ENCODE measurements at places on chromosomes 16 and 17.

- peak; percentile 90 for DNase-seq
These were observed 60.7 kb downstream of the OR1D5 start for GRCh38 chr17:3002538-3003295.

GRCh38 chr16:5000573-5001001 is 33.1 kb downstream of the NAGPA start:
- peak; percentile 41 for DNase-seq

GRCh38 chr16:55559233-55559632 is 7.3 kb upstream of the CAPNS2 start:
- no peak for DNase-seq

- DNase-seq, result no peak
These were observed 22.9 kb downstream of the CHCT1 start for GRCh38 chr17:60445144-60445543.

GRCh38 chr17:28333083-28333746 is 2.1 kb downstream of the IFT20 start:
- DNase-seq, result no peak

DNA sequence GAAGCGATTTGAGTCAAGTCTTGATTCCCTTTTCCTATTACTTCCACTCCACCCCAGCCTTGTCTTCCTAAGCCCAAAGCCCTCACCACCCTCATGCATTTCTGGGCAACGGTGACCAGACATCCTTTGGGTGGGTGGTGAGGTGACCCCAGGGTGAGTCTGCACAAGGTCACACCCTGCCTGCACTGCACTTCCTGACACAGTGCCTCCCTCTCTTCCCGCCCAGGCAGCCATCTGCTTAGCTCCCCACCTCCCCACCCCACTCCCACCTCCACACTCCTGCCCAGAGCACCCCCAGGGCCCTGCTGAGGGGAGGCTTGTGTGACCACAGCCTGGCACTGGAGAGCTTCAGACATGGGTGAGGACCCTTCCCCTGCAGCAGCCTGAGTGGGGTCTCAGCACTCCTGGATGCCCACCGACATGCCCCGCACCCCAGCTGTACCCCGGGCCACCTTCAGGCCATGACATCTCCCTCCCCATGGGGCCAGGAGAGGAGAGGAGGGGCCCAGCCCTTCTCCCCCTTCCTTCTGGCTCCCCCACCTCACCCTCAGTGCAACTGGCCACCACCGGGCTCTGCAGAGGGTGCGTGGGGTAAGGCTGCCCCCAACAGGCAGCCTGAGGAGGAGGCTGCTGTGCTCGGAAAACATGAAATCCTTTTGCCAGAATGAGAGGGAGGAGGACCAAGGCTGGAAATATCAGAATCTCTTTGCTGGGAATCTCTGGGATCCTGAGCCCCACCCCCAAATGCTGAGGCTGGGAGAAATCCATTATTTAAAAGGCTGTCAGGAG is 68.6 kb downstream of the CCT6B start:
- no peak for DNase-seq

DNA sequence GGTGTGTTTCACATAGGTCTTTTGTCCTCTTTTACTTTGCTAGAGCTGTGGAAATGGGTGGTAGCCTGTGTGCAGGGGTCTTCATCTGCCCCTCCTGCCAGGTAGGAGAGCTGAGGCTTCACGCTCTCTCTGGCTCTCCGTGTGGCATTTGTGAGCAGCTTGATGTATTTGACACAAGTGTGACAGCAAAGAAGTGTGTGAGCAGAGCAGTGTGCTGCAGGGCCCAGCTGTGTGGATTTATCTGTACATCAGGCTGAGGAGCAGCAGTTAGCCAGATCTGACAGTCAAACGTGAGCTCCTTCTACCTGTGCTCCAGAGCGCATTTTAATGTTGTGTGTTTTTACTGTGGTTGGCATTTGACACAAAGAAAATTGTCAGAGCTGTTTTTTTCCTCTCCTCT is 101.8 kb downstream of the FTO start:
- DNase-seq, result no peak

- DNase-seq, result no peak
These were observed 90.7 kb downstream of the WNT3 start for GRCh38 chr17:46727572-46728348.

Data from spleen (tissue), 13 donors.